ENCODE measurements at places on chromosomes 2 and 18.

GRCh38 chr2:64274399-64275173 lies 130.4 kb upstream of the PELI1 start:
- no peak for DNase-seq

- DNase-seq = no peak
Measured at GRCh38 chr2:102350137-102350793, 5.3 kb upstream of the IL18R1 start.

GRCh38 chr2:174664084-174664759 lies 66.6 kb upstream of the WIPF1 start:
- DNase-seq = no peak

DNA sequence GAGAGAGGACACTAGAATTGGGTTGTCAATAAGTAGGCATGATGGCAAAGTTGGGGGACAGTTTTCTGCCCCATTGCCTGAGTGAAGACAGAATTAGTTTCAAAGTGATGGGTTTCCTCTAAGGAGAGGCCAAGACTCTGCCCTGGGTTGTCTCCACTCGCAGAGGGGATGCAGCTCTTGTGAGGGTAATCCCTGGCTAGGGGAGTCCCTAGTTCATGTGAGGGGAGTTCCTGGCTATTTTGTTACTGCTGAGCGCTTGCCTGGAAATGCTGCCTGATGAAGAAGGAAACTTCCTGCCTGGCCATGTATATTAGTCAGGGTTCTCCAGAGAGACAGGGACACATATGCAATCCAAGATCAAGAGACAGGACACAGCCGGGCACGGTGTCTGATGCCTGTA lies 501.5 kb downstream of the BCL11A start:
- no peak for DNase-seq

DNA sequence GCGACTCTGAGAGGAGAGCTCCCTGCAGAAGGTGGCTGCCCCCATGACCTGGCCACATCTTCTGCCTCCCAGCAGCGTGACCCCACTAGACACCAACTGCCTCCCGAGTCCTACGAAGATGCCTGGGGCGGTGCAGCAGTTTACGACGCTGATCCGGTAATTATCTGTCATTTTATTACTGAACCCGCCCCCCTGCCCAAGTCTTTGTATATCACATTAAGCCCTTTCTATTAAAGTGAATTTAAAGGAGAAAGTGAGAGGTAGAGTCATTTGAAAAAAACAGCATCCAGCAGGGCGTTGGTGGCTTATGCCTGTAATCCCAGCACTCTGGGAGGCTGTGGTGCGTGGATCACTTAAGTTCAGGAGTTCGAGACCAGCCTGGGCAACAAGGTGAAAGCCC lies 33.4 kb downstream of the ABCG8 start:
- DNase-seq = no peak

DNA sequence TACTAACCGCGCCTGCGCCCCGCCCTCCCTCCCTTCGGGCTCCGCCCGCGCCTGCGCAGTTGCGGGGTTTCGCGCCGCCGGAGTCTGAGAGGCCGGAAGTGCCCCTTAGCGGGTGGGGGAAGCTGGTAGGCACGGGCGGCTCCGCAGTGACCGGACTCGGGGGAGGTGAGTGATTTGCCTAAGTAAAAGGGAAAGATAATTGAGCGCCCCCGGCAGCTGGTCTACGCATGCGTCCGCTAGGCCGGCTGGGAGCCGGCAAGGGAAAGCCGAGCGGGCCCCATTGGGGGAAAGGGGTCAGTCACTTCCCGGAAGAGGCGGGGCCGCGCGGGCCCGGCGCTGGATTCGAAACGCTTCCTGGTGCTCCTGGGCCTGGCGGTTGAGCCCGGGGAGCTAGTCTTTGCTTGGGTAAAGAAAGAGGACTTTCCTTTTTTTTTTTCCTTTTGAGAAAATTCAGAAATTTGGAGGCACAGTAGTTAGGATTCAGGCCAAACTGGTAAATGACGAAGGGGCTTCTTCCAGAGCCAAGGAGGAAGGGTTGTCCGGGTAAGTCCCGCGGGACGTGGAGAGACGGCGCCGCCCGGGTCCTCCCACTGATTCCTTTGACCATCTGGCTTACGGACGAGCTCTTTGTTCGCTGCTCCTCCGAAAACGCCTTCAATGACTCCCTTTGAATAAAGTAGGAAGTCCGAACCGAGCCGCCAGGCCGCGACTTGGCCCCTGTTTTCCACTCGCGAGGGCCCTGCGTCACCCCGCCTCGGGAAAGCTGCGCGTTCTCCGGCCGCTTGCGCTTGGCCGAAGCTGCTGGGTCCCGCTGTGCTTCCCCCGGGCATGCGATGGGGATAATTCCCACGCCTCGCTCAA lies at the start of the genes GEN1 and SMC6:
GEN1 (plus strand) TSS at position 336 of the 861 bp plus-strand sequence. CDS start 5,806 bp downstream, outside the sequence.
SMC6 (minus strand) TSS at position 8 of the 861 bp plus-strand sequence. CDS start 7,864 bp downstream, outside the sequence.
- DNase-seq = peak; percentile 75

- DNase-seq = no peak
Measured at GRCh38 chr2:155546721-155547555, 785.6 kb downstream of the NR4A2 start.

- no peak for DNase-seq
Measured at GRCh38 chr2:6971502-6971901, 54.3 kb downstream of the RNF144A start.

DNA sequence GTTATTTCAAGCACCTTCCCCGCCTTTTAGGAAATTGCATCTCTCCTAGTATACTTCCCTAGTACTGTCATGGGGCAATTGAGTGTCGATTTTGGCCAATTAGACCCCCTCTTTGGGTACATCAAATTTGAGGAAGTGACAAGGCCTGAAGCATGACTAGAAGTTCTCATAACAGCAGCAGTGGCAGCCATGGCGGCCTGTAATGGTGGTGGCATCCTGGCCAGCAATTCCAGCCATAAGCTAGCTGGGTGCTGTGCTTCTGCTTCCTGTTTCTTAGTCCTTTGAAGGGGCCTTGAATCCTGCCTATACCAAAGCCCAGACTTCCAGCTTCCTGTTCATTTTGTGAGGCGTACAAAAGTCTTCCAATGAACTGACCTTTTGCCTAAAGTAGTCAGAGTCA lies 523.1 kb downstream of the PLCL1 start:
- no peak for DNase-seq

- DNase-seq = no peak
Measured at GRCh38 chr18:63997606-63998005, 27.7 kb downstream of the SERPINB8 start.

GRCh38 chr2:172865422-172865821 lies 129.8 kb downstream of the RAPGEF4 start:
- DNase-seq = no peak

DNA sequence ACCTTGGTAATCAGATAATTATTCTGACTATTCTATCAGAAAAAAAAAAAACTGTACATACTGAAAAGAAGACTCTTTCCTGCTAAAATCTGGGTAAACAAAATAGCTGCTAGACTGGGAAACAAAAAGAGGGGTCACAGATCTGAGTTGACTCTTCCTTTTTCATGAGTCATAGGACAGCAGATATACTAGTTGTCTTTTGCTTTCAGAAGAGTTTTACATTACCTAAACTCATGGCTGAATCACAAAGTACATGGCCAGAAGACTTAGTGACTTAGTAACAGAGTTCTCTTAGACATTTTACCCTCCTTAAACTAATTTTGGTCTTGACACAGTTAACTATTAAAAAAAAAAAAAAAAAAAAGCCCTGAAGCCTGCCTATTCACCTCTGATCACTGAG lies 834.0 kb upstream of the FSHR start:
- no peak for DNase-seq

- no peak for DNase-seq
Measured at GRCh38 chr2:162607915-162608314, 230.7 kb downstream of the KCNH7 start.

- peak; percentile 16 for DNase-seq
Measured at GRCh38 chr2:96174251-96175144, 29.3 kb upstream of the DUSP2 start.

- DNase-seq = no peak
Measured at GRCh38 chr2:158914731-158915130, 53.7 kb upstream of the TANC1 start.

DNA sequence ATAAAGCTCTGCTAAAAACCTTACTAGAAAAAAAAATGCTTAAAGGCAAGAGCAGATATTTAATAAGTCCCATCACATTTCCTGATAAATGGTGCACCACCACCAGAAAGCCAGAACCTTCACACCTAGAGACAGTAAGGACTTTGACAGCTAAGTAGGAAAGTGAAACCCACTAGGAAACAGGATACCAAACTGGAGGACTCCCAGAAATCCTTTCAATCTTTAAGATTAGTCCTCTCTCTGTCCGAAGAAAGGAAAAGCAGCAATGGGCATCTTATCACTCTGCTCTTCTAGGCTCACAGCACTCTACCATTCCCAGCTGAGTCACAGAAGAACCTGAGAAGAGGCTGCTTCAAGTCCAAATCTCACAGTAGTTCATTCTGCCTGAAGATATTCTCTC lies 3.7 kb downstream of the DYM start:
- DNase-seq = no peak

- no peak for DNase-seq
Measured at GRCh38 chr2:182522405-182522896, 95.6 kb upstream of the PDE1A start.

- DNase-seq = no peak
Measured at GRCh38 chr2:140797718-140798117, 1333.1 kb downstream of the LRP1B start.

GRCh38 chr2:88896971-88897370 lies 205.5 kb downstream of the RPIA start:
- DNase-seq = no peak

GRCh38 chr18:42131066-42131929 lies 176.3 kb downstream of the PIK3C3 start:
- DNase-seq = no peak

DNA sequence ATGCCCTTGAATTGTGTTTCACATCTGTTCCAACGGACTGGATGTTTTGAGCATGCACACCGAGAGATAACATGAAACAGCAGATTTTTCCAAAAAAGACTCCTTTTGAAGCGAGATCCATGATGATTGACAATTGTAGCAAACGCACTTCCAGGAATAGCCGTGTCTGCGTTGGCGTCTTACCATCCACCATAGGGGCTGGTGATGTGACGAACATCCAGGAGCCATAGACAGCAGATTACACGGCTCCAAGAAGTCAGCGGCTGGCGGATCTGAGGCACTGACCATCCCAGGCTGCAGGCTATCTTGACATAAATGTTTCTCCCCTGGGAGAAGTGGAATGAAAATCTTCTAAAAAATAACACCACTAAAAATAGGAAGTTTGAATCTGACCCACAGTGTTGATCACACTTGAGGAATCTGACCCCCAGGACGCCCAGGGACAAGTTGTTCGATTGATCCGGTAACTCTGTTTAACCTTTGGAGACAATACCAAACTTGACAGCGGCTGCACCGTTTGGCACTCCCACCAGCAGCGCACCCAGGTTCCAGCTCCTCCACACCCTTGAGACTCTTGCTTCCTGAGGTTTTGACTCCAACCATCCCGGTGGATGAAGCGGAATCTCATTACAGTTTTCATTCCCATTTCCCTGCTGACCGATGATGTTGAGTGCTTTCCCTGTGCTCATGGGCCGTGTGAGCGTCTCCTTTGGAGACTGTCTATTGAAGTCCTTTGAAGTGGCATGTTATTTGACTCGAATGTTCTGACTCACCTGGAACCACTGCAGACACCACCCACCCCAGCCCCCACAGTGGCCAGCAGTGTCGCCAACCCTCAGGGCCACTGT lies 140.0 kb upstream of the GPC1 start:
- DNase-seq = no peak

DNA sequence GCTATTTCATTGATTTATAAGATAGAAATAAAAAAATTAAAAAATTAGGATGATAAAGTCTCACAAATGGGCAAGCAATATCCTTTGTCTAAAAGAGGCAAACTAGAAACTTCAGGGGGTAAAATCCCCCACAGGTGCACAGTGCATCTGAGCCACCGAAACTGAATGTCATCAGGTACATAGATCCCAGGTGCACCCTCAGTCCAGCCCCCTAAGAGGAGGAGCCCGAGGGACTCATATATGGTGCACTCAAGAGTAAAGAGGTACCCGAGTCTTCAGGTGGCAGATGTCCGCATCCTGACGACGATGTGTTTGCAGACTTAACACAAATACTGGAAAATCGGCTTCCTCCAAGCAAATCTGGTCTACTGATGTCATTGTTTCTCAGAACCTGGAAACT lies 11.3 kb downstream of the QPCT start:
- no peak for DNase-seq

DNA sequence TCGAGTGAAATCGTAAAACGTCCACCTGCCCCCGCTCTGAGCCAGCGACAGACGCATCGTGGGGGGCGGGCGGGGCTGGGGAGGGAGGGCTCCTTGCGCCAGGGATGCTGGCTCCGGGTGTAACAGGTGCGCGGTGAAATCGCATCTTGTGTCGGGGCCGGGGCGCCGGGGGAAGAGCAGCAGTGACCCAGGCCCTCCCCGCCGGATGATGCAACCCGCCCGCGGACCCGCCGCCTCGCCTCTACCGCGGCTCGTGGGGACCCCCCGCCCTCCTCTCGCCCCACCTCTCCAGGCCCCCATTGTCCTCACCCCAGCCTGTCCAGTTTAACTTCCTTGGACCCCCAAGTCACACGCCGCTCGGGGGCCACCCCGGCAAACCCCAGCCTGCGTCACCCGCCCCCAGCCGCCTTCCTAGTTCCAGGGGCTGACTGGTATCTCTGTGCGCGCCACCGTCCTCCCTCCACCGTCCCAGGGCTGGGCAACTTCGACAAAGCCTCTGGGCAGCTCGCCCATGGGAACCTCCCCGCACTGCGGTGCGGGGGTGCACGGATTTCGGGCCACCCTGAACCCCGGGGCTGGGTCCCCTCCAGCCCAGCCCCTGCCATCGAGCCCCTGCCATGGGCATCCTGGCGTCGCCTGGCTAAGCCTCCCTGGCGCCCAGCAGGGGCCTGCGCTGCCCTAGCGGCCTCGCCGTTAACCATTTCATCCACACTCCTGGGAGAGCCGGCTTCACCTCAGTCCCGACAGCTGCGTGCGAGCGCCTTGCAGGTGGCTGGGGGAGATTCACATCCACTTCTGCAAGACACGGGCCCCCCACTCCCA lies 799 bp upstream of the KIF1A start:
- DNase-seq = no peak

GRCh38 chr2:9692456-9693195 lies 61.8 kb upstream of the YWHAQ start:
- DNase-seq = no peak

- DNase-seq = no peak
Measured at GRCh38 chr2:11410101-11410500, 55.9 kb downstream of the E2F6 start.

DNA sequence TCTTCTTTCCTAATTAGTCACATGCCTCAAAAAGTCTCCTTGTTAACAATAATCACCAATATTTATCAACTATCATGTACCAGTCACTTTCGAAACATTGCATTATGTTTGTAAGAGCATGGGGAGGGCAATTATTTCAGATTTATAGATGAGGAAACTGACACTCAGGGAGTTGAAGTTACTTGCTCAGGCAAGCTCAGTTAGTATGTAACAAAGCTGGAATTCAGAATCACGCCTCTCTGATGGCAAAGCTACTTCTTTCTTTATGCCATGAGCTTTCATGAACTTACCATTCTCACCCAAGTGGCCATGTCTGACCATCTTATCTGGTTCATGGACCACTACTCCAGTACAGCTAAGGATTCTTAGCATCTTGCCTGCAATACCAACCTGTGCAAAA lies 183.4 kb upstream of the TANK start:
- no peak for DNase-seq

DNA sequence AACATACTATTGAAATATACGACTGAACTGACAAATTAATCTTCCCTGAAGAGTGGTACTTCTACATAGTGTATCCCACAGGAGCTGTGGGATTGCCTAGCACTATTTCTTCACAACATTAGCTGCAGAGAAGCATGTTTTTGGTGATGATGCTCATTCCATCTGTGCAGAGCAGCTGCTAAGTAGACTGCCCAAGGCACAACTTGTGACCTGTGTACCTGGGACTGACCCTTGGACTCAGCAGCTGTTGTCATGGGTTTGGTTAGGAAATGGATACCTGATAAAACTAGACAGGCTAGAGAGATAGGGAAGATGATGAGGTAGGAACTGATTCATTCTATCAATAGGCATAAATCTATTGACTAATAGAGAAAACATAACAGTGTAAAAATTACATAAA lies 1204.0 kb downstream of the DSC3 start:
- DNase-seq = no peak

All from GF-D8 (cell line).